ENCODE measurements at places on chromosomes 12 and 14.

- DNase-seq = no peak
These were observed 11.7 kb downstream of the ITGA5 start for GRCh38 chr12:54407183-54407905.

GRCh38 chr12:130872179-130873096 lies 572 bp downstream of the RAN start:
- DNase-seq = no peak

- no peak for DNase-seq
These were observed 1.8 kb downstream of the ELK3 start for GRCh38 chr12:96195845-96196451.

DNA sequence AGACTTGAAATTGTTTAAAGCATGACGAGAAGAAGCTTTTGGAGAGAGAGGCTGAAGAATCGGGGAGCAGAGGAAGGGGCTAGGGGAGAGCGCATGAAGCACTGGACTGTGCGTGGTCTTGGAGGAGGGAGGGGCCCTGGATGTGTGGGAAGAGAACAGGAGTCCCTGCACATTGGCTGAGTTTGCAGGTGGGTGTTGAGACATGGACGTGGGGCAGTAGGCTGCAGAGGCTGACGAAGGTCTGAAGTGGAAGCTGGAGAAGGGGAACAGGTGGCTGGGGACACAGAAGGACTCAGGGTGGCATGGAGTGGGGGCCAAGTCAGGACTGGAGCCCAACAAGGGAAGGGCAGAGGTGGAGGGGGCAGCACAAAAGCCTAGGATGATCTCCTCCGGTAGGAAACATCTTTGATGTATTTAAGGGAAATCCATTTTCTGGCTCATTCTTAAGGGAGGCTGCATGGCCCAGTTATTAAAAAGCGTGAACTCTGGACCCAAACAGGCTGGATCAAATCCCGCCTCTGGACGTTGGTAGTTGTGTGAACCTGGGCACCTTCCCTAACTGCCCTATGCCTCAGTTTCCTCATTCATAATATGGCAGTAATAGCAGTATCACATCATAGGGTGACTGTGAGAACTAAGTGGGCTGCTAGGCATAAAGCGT lies 29.0 kb downstream of the ADGRD1 start:
- DNase-seq = no peak

GRCh38 chr12:104320627-104321024 lies 17.1 kb downstream of the EID3 start:
- no peak for DNase-seq

DNA sequence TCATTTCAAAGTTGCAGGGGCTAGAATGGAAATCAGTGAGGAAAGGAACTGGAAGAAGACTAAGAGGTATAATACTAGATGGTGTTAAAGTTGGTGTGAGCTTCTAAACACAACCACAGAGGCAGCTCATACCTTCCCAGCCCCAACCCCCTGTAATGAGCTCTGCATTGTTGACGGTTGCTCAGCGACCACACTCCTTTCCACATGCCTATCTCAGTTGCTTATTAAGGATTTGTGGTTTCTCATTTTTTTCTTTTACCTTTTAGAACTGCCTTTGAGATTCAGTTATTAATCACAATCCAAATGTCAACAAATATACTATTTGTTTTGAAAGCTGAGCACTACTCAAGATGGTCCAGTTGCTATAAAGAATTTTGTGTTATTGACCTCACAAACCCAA lies 62.1 kb upstream of the KIF21A start:
- no peak for DNase-seq

GRCh38 chr14:81565441-81566290 lies 32.0 kb upstream of the SEL1L start:
- no peak for DNase-seq

DNA sequence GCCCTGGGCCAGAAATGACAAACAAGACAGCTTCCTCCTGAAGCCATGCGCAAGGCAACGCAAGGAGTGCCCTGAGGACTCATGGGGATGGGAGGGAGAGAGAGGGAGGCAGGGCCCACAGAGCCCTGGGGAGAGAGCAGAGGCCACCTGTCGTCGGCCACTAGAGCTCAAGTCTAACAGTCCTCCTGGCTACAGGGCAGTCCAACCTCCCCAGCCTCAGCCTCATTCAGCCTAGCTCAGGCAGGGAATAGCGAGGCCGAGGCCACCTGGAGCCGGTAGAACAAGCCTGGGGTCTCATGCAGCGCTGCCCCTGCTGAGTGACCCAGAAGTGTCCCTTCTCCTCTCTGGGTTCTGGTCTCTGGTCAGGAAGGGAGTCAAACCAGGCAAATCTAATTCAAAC lies 69.5 kb downstream of the BCL11B start:
- DNase-seq = no peak

GRCh38 chr14:59275668-59276067 lies 87.2 kb downstream of the DAAM1 start:
- peak; percentile 37 for DNase-seq

- DNase-seq = no peak
These were observed 636.1 kb downstream of the TMTC2 start for GRCh38 chr12:83322809-83323208.

DNA sequence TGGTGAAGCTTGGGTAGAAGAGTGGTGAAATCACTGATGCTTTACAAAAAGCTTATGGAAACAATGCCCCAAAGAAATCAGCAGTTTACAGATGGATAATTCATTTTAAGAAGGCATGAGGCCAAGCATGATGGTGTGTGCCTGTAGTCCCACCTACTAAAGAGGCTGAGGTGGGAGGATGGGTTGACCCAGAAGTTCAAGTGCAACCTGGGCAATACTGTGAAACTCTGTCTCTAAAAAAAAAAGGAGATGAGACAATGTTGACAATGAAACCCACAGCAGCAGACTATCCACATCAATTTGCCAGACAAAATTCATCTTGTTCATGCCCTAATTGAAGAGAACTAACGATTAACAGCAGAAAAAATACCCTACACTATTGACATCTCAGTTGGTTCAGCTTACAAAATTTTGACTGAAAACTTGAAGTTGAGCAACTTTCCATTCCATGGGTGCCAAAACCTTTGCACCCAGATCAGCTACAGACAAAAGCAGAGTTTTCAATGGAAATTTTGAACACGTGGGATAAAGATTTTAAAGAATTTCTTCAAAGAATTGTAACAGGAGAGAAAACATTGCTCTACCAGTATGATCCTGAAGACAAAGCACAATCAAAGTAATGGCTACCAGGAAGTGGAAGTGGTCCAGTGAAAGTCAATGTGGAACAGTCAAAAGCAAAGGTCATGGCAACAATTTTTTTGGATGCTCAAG lies 26.7 kb downstream of the BTG1 start:
- no peak for DNase-seq

DNA sequence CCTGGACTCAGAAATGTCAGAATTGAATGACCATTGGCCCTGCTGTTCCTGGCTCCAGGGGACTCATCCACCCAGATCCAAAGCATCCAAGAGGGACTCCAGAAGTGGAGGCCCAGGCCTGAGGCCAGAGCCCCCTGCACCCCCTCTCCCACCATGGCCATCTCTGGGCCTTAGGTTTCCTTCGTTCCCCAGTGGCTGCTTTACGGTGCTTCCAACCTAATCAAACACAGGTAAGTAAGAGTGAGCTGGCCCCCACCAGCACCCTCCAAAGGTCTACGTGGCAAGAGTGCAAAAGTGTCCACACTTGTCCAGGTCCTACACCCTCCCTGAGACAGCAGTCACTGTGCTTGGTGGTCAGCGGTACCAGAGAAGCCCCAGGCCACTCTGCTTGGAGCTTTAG lies 139.0 kb downstream of the DPF3 start:
- DNase-seq = no peak

- DNase-seq = peak; percentile 1
These were observed 1482.5 kb upstream of the TMEM132C start for GRCh38 chr12:126784328-126784921.
